ENCODE measurements at places on chromosomes 3 and 15. TPM values are rescaled to one million over a fixed set of nuclear protein-coding genes. Genes with fewer than 3 reads are reported as not detected.

The TM4SF4 gene
- total RNA-seq = not detected

The TMEM212 gene
- not detected for total RNA-seq

The EFCC1 gene
- 0.13 TPM for total RNA-seq

The PAK6 gene
- not detected for total RNA-seq

The DNAJC17 gene
- 31.8 TPM for total RNA-seq

DNA sequence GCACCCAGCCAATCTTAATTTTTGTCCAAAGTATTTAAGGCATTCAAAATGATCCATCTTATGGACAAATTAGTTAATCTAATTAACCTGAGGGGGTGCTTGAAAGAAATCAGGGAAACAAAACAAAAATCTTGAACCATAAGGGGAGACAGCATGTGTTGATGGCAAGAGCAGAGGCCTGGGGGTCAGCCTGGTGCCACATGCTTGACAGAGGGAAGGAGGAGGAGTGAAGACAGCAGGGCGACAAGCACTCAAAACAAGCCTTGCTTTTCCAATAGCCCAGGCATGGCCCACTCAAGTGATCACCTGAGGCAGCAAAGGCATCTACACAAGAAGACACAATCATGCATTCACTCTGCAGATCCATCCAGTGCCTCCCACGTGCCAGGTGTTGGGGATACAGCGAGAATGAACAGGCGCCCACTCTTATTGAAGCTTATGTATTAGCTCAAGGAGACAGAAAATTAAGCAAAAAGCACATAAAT, 25.0 kb upstream of the MGLL start:
- H3K36me3 ChIP-seq = no peaks in the 10 kb centered on the region
- peaks cover 4% of the 10 kb centered on the region for H3K27me3 ChIP-seq
- DNase-seq = no peak
- H3K4me3 ChIP-seq = no peak overlapping the region

GRCh38 chr15:36903922-36904556, 196.3 kb downstream of the MEIS2 start:
- H3K4me1 ChIP-seq = peaks cover 6% of the 10 kb centered on the region
- no peaks in the 10 kb centered on the region for H3K36me3 ChIP-seq
- DNase-seq = no peak
- no peak overlapping the region for H3K27ac ChIP-seq

DNA sequence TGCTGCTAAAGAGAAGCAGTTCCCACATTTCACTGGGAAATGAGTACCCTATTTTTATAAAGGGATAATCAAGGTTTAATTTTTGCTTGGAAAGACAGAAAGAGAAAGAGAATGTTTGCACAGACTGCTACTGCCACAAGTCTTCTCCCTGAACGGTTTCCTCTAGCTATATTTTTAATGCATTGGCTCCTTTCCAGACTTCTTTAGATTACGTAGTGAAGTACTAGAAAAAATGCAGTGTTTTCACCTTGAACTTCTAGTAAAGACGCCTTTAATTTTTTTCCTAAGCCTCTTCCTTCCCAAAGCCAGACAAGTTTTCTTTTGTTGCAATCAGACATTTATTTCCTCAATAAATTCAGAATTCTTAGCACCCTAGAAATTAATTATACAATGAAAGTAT, 248.3 kb upstream of the CCDC54 start:
- no peaks in the 10 kb centered on the region for H3K36me3 ChIP-seq
- no peak overlapping the region for H3K27ac ChIP-seq
- H3K4me3 ChIP-seq = no peak overlapping the region

GRCh38 chr15:92603743-92604470, 51.7 kb downstream of the FAM174B start:
- peaks cover 27% of the 10 kb centered on the region for H3K27me3 ChIP-seq
- H3K4me3 ChIP-seq = no peak overlapping the region
- H3K27ac ChIP-seq = no peak overlapping the region
- peaks cover 6% of the 10 kb centered on the region for H3K4me1 ChIP-seq
- DNase-seq = peak; percentile 6

DNA sequence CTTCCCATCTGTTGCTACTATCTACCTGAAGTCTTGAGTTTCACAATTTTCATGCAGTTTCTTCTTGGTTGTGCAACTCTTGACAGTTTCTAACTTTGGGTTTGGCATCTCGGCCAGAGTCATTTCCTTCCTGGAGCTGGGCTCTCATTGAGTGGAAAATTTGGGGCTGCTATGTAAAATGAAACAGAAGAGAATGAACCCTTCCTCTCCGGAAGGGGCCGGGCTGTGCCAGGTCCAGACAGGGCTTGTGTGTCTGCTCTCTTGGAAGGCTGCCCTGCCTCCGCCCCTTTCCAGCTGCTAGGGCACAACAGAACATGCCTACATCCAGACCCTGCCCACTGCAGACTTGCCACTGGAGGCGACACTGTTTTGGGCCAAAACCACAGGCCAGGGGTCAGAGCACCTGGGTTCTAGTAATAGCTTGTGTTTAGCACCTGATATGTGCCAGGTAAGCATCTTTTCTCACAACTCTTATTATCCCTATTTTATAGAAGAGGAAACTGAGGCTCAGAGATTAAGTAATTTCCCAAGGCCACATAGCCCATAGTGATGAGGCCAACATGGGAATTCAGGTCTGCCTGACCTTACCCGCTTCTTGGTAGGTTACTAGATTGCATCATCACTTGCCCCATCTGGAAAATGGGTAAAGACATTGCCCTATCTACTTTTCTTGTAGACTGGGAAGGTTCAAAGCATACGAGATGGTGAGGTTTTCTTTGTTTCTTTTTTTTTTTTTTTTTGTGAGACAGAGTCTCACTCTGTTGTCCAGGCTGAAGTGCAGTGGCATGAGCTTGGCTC, 25.0 kb downstream of the IRAK2 start:
- peaks cover 56% of the 10 kb centered on the region for H3K4me1 ChIP-seq
- H3K4me3 ChIP-seq = no peak overlapping the region
- DNase-seq = no peak
- H3K27me3 ChIP-seq = no peaks in the 10 kb centered on the region
- H3K36me3 ChIP-seq = peaks cover 2% of the 10 kb centered on the region

- peaks cover 21% of the 10 kb centered on the region for H3K4me1 ChIP-seq
- DNase-seq = no peak
- H3K27ac ChIP-seq = no peak overlapping the region
These were observed 33.5 kb upstream of the ALPK3 start for GRCh38 chr15:84783493-84784251.

DNA sequence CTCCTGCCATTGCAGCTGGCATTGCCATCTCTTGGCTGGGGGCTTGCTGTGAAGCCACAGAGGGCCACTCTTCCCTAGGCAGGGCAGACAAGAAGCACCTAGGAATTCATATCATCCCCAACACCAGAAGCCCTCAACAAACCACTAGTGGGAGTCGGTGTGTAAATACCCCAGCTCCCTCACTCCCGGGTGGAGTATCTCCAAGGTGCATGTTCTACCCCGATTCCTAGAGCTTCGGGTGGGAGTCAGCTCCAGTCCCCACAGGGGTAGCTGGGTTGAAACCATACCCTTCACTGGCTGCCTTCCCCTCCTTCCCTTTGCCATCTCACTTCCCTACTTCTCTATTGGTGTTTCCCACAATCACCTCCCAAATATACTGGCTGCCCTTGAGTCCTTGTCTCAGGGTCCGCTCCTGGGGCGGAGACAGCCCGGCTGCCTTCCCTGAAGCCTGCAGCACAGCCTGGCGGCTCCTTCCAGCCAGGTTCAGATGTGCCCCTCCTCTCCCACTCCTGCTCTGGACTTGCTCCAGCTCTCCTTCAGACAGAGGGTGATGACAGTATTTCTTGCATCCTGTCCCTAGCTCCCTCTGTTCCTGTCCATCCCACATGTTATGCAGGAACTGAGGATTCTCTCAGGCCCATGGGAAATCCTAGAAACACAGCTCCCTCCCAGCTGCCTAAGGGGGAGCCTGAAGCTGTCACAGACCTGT, 33.3 kb downstream of the FAM3D start:
- peaks cover 13% of the 10 kb centered on the region for H3K4me1 ChIP-seq
- H3K36me3 ChIP-seq = no peaks in the 10 kb centered on the region
- no peak for DNase-seq
- peak overlapping the region; percentile 65 for H3K27ac ChIP-seq

- H3K4me1 ChIP-seq = no peaks in the 10 kb centered on the region
- H3K27me3 ChIP-seq = peaks cover 4% of the 10 kb centered on the region
- DNase-seq = no peak
- H3K27ac ChIP-seq = no peak overlapping the region
These were observed 148.3 kb downstream of the PLCH1 start for GRCh38 chr3:155596615-155597014.

DNA sequence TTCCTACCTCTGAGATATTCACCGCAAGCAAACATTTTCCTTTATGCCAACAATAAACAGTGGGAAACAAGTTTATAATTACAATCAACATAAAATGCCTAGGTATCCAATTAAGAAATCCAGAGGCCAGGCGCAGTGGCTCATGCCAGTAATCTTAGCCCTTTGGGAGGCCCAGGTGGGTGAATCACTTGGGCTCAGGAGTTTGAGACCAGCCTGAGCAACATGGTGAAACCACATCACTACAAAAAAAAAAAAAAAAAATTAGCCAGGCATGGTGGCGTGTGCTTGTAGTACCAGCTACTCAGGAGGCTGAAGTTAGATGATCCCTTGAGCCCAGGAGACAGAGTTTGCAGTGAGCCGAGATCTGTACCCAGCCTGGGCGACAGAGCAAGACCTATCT, 17.3 kb downstream of the TBC1D2B start:
- H3K27me3 ChIP-seq = no peaks in the 10 kb centered on the region
- peaks cover 48% of the 10 kb centered on the region for H3K4me1 ChIP-seq
- DNase-seq = no peak
- H3K36me3 ChIP-seq = no peaks in the 10 kb centered on the region
- no peak overlapping the region for H3K4me3 ChIP-seq

- H3K27me3 ChIP-seq = peaks cover 7% of the 10 kb centered on the region
These were observed 88.4 kb upstream of the ATP11B start for GRCh38 chr3:182704926-182705325.

GRCh38 chr3:151219056-151219455, 16.0 kb upstream of the GPR171 start:
- no peak overlapping the region for H3K4me3 ChIP-seq
- H3K27ac ChIP-seq = no peak overlapping the region
- H3K27me3 ChIP-seq = no peaks in the 10 kb centered on the region
- no peak for DNase-seq

DNA sequence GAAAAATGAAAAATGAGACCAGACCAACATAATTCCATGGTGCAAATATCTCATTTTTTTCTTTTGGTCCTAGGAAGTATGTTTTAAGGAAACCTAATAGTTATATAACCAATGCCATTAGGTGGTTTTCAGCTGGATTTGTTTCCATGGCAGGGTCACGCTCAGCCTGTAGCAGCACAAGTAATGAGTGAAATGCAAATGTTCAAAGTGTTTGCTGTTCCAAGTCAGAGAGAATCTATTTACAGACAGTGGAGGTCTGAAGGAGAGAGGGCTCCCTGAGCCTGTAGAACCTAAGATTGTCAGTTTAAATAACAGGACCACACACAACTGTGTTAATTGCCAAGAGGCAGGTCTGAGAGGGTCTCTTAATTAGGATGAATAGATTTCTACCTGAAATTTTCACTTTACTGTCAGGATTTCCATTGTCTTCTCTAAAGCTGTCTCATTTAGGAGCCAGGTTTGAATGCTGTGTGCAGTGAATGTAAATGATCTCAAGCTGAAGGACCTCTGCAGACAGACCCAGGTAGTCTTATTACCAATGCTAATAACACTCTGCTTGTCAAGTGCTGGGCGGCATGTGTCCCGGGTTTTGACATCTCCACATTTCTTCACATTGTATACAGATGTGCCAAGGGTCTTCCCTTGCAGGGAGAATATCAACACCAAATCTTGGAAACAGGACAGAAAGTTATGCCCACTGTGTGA, 317.3 kb upstream of the NECTIN3 start:
- no peaks in the 10 kb centered on the region for H3K36me3 ChIP-seq
- no peak overlapping the region for H3K27ac ChIP-seq
- DNase-seq = no peak
- no peaks in the 10 kb centered on the region for H3K27me3 ChIP-seq
- H3K4me1 ChIP-seq = peaks cover 16% of the 10 kb centered on the region

- H3K27ac ChIP-seq = no peak overlapping the region
- no peak overlapping the region for H3K4me3 ChIP-seq
- DNase-seq = no peak
- H3K27me3 ChIP-seq = no peaks in the 10 kb centered on the region
These were observed 111.6 kb upstream of the TBL1XR1 start for GRCh38 chr3:177308911-177309310.

- H3K36me3 ChIP-seq = no peaks in the 10 kb centered on the region
- no peak overlapping the region for H3K27ac ChIP-seq
- H3K4me1 ChIP-seq = no peaks in the 10 kb centered on the region
- H3K4me3 ChIP-seq = no peak overlapping the region
These were observed 449.1 kb downstream of the IL5RA start for GRCh38 chr3:2661078-2661477.

DNA sequence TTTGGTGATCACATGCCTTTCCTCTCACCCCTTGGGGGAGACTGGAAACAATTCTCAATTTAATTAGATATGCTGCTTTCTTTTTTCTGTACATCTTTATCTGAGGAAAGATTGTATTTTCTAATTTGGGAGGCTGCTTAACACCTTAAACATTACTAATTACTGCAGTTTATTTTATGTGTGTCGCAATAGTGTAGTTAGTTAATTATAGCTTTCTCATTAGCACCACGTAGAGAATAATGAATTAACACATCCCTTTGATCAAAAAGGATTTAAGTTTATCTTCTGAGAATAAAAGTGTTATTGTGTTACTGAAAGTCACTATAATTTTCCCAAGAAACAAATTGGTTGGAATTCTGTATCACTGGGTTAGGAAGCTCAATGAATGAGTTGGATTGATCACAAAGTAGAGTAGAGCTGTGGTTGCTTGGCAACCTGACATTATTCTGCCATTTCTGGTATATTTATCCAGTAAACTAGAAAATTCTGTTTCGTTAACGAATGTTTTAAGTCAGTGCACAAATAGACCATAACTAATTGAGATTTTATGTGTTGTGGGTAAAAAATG, 4.3 kb downstream of the CHL1 start:
- no peak overlapping the region for H3K27ac ChIP-seq
- DNase-seq = no peak
- no peak overlapping the region for H3K4me3 ChIP-seq
- H3K27me3 ChIP-seq = peaks cover 39% of the 10 kb centered on the region
- no peaks in the 10 kb centered on the region for H3K36me3 ChIP-seq
- H3K4me1 ChIP-seq = peaks cover 8% of the 10 kb centered on the region

DNA sequence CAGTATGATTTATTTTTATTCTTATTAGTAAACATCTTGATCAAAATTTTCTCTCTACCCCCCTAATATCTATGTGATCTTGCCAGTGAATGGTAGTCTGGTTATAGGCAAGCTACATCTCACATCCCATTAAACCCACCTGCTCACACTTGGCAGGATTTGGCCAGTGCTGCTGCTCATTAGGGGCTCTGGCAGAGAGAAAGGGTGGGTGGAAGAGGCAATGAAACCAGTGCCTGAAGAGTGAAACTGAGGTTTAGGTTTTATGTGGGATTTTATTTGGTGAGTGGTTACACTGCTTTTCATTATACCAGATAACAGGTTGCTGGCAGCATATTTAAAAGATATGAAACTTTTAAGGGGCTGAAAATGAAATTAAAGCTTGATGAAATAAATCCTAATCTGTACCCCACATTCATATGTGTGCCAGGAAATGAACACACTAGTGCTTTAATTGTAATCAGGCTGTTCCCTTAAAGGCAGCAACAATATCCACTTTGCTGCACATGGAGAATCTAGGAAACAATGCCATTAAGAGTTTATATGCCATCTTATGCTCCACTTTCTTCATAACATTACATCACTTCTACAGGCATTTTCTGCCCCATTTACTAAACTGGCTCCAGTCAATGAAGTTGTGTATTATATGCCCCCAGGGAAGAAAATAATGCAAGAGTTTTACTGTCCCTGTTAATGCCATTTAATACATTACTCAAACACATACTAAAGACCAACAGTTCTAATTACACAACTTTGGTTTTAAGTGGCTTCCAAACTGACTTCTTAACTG, 688.7 kb downstream of the MECOM start:
- H3K27ac ChIP-seq = no peak overlapping the region
- H3K27me3 ChIP-seq = no peaks in the 10 kb centered on the region
- no peak for DNase-seq
- H3K4me3 ChIP-seq = no peak overlapping the region
- H3K4me1 ChIP-seq = peaks cover 29% of the 10 kb centered on the region
- no peaks in the 10 kb centered on the region for H3K36me3 ChIP-seq

Measured in chondrocyte (in vitro differentiated cells).